ENCODE measurements at places on chromosomes 7 and 10.

DNA sequence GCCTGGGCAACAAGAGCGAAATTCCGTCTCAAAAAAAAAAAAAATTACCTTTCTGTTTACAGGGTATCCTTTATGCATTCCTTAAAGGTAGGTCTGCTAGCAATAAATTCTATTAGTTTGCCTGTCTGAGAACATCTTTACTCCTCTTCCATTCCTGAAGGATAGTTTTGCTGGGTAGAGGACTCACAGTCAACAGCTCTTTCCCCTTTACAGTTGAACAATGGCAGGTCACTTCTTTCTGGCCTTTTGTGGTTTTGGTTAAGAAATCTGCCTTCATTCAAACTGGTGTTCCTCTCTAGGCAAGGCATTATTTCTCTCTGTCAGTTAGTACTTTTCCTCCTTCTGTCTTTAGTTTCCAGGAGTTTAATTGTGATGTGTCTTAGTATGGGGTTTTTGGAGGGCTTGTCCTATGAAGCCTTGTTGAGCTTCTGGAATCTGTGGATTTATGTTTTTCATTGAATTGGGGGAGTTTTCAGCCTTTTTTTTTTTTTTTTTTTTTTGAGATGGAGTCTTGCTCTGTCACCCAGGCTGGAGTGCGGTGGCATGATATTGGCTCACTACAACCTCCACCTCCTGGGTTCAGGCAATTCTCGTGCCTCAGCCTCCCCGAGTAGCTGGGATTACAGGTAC, 4.8 kb upstream of the DNAAF5 start:
- no peak for DNase-seq

- peak; percentile 56 for DNase-seq
Measured at GRCh38 chr10:8056871-8057331, 2.4 kb downstream of the GATA3 start.

DNA sequence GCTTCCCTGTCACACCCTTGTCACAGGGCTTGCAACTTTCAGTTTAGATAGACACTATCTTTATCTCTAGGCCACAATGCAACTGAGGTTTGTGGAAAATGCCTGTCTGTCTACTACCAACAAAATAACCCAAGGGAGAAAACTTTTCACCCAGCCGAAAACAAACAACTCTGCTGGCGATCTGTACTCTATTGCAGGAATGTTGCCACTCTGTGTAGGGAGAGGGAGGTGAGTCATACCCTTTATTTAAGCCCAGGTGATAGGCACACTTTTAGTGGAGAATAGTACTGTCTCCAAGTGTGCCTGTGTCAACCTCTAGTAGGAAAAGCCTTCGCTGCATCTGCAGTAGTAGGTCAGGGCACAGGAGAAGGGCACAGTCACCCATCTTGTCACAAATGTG, 108.3 kb downstream of the SLC25A40 start:
- no peak for DNase-seq

DNA sequence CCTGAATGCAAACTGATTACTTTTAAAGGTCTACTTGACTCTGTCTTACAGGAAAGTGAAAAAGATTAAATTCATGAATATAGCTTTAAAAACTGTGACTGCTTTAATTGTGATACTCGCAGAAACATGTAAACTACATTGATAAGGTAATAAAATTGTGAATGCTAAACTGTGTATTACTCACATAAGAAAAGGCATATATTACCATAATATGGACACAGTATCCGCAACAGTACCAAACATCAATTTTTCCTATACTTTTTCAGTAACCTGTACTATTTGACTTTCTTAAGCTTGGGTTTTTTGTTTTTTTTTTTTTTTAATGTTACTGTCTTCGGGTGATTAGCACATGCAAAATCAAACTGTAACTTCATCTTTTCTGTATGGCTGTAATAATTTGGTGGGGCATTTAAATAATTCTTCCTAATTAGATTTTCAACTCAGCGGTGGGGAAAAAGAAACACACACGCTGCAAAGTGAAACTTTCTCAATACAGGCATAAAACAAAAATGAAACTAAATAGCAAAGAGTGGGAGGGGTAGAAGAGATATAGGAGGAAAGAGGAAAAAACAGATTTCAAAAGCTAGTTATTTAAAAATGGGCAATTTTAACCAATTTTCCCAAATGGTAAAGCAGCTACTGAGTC, 23.2 kb downstream of the NT5C3A start:
- DNase-seq: no peak

DNA sequence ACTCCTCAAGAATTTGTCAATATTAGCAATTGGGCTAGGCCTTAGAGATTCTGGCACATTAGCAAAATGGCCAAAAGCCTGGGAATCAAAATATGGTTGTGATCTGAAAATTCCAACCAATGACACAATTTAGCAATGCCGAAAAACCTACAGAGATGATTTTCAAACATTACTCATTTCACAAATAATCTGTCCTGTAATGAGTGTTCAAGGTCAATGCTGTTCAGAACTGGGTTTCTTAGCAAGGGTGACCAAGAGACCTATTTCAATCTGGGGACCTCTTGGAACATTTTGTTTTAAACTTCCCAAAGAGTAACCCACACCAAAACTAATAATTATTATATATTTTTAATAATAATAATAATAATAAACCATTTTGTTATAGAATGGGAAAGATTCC, 24.1 kb downstream of the ELMO1 start:
- no peak for DNase-seq

DNA sequence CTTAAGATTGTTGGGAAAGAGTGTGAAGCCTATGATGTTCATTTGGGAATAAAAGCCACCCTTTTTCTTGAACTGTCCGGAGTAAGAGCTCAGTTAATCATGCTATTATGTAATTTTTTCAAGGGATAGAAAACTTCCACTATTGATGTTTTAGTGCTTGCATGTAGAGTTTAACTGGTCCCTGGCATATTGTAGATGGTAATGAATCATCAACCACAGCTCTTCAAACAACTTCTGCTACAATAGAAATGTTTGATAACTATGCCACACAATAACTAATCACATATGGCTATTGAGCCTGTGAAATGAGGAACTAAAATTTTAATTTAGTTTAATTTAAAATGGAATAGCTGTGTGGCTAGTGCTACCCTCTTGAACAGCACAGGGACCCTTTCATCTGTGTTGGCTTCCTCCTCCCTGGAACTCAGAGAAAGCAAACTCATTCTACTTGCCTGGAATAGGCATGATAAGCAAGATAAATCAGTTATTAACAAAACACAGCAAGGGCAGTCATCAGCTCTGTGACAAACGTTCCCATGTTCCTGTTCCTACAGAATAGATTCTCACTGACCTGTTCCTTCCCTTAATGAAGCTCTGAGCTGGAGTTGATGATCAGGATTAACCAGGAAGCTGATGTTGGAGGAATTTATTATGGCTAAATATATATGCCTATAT, 4.9 kb upstream of the SRI start:
- DNase-seq: no peak

- DNase-seq: no peak
Measured at GRCh38 chr10:115164220-115164619, 71.1 kb downstream of the ATRNL1 start.

DNA sequence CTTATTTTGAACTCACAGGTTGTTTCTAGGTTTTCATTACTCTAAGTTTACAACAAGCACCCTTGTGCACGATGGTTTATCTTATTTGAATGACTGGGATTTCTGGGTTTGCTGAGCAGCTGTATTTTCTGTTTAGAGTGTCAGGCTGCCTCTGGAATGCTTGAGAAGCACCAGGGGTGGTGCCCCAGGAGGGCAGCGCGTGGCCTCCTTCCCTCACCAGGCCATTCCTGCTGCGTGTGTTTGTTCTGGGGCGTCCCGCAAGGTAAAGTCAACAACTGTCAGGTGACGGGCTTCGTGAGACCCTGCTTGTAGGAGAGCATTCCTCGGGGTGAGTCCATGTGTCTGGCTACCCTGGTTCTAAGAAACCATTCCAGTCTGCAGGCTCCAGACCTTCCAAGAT, 54.9 kb downstream of the FAM171A1 start:
- DNase-seq: no peak

- DNase-seq: no peak
Measured at GRCh38 chr7:98054585-98054984, 52.1 kb upstream of the LMTK2 start.

- no peak for DNase-seq
Measured at GRCh38 chr10:98365406-98366061, 49.4 kb downstream of the PYROXD2 start.

DNA sequence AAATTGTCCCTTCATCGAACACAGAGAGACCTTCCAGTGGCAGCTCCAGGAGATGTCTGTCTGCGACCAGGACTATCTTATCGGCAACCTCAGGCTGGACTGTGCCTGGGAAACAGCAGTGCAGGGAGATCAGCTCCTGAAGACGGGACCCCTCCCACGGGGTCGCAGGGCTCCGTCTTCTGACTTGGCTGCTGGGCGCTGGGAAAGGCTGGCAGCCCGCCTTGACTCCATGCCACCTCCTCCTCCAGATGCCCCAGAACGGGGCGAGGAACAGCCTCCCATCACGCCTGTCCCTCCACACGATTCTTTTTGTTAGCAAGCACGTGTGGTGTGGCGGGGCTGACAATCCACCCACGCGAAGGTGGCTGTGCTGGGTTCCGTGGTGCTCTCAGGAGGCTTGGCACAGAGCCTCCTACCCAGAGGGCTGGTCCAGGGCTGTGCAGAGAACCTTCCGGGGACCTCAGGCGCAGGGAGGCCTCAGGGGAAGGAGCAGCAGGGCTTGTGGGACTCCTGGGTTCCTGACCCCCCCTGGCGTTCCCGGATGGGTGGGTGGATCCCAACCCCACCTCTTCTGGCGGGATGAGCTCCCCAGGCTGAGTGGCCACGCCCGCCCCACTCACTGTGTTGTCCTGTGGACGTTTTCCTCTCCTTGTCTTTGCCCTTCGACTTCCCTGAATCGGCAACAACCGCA, 47.6 kb upstream of the NKX6-2 start:
- DNase-seq: no peak

DNA sequence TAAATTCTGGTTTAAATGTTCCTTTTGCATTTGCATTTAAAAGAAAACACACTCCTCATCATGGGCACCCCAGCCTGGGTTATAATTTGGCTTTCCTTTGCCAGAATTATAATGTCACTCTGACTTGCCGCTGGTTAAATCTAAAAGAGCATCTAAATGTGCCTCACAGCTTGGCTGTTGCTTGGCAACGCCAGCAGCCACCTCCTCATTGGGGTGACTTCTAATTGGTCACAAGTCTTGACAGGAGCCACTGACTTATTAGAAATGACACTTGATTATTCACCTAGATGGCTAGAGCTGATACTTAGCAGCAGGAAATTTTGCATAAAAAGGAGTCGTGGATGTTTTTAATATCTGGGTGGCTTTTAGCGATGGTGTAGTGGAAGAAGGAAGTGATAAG, 114.3 kb downstream of the TBXAS1 start:
- no peak for DNase-seq

DNA sequence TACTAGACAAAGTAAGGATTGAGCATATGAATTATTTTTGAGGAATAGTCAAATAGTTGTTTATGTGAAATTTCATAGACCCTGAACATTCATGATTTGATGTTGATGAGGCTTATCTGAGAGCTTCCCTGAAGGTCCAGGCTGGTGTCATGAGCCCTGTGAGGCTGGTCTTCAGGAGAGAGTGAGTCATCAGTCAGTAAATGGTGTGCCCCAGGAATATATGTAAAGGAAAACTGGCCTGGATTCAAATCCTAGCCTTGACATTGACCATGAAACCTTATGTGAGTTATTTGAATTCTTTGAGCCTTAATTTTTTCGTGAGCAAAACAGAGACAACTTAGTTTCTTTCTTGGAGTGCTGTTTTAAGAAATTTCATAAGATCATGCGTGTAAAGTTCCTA, 6.2 kb downstream of the TMEM236 start:
- no peak for DNase-seq

- no peak for DNase-seq
Measured at GRCh38 chr10:22932626-22933370, 4.9 kb downstream of the ARMC3 start.

GRCh38 chr7:121266307-121266894, 62.4 kb upstream of the WNT16 start:
- DNase-seq: no peak

DNA sequence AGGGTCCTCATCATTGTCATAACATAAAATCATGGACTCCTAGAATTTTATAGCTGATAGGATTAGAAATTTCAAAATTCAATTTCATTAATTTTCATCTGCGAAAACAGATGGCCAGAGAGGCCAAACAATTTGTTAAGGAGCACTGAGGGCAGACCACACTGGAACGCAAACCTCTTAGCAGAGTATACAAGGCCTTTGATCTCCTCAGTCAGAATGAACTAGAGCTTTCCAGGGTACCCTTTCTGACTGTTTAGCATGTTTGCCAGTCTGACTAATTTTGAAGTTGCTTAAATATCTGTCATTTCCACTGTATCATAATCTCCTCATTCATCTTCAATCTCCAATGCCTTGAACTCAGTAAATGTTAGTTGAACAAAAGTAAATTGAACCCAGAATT, 41.9 kb upstream of the ATRNL1 start:
- DNase-seq: no peak

- no peak for DNase-seq
Measured at GRCh38 chr7:91427051-91427450, 162.8 kb downstream of the FZD1 start.

DNA sequence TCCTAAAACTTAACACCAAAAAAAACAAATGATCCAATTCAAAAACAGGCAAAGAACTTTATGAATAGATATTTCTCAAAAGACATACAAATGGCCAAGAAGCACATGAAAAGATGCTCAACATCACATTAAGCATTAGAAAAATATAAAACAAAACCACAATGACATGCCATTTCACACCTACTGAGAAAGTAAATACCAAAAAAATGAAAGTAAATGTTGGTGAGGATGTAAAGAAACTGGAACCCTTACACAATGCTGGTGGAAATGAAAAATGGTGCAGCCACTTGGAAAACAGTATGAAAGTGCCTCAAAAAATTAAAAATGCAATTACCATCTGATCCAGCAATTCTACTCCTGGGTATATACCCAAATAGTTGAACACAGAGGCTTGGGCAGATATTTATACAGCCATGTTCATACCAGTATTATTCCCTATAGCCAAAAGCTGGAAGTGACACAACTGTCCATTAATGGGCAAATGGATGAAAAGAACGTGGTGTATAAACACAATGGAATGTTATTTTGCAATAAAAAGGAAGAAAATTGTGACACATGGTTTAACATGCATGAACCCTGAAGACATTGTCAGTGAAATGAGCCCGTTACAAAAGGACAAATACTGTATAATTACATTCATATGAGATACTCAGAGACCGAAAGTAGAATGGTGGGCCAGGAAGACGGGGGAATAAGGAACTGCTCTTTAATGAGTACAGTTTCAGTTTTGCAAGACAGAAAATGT, 89.0 kb downstream of the JMJD1C start:
- no peak for DNase-seq

- DNase-seq: no peak
Measured at GRCh38 chr10:95350219-95350829, 59.5 kb upstream of the PDLIM1 start.

- DNase-seq: no peak
Measured at GRCh38 chr10:121536310-121536913, 61.8 kb downstream of the FGFR2 start.

- DNase-seq: peak; percentile 21
Measured at GRCh38 chr7:44891372-44891771, 6.0 kb upstream of the PURB start.

Measured in stimulated activated naive CD8-positive, alpha-beta T cell treated with anti-CD3 and anti-CD28 coated beads, Interleukin-15, Interleukin-2, amounts not matched to agents 100 U/mL and 50 U/mL, for 24 hours (primary cell).